ENCODE measurements at places on chromosomes 2 and 18. TPM values are rescaled to one million over a fixed set of nuclear protein-coding genes. Genes with fewer than 3 reads are reported as not detected.

SIX2 gene
- total RNA-seq = 0.14 TPM

HAUS1 gene
- 48.4 TPM for total RNA-seq

PKDCC gene
- total RNA-seq = 2.2 TPM

MCEE gene
- total RNA-seq = 8.6 TPM

CCDC85A gene
- 16.2 TPM for total RNA-seq

SERPINB3 gene
- total RNA-seq = not detected

SLC40A1 gene
- total RNA-seq = 15.6 TPM

DNA sequence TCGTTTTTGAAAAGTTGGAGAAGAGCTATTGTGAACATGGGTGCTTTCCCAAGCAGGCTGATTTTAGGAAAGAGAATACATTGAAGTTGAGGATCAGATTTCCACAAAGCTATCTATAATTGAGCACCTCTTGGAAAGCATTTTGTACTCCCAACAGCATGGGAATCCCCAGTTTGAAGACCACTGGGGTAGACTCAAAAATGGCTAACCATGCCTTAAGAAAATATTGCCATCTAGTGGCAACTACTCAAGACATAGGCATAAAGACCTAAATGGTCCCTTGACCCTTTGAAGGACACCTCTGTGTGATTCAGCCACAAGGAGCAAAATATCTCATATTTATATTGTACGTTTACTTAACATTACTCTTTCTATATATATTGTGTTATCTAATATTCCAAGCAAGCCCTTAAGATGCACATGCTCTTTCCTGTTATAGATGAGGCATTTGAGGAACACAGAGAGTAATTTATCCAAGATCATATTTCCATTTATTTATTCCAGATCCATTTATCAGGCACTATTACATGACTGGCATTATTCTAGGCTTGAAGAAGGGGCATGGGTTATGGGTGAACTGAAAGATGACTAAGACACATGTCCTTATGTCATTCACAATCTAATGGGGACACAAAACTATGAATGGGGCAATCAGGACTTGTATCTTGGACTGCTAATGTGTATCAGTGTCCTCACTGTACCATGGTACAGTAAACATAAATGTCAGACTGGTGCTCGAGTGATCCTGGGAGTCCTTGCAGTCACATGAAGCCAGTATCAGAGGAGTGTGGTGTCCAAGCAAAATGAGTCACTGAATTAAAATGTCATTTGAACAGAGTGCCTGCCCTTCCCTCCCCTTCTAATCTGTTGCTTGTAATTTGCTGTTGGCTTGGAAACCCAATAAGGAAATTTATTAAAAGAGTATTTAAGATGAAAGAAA, 121.0 kb upstream of the XPO1 start:
- DNase-seq = no peak

DNA sequence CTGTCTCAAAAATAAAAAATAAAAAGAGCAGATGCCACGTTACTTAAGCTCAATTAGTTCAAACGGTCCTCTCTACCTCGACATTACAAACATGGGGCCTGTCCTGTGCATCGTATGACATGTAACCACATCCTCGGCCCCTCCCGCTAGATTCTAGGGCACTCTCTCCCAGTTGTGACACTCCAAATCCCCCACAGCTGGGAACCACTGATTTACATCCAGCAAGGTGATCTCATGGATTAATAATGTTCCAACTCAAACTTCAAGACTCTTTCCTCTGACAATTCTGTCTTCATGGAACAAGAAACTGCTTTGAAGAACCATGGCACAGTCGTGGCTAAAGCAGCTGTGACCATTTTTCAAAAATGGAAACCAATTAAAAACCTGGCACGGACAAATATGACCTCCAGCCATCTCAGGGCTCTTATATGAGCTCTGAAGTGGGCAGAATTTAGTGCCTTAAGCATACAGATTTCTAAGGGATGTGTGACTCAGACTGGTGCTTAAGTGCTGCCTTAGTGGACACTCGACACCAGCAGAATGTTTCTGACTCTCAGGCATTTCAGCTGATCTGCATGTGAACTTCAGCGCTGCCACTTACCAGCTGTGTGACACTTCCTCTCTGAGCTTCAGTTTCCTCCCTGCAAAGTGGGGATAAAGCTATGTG, 31.7 kb upstream of the ASAP2 start:
- DNase-seq = peak; percentile 20

- no peak for DNase-seq
Observed at GRCh38 chr2:25831746-25832449, 46.4 kb downstream of the ASXL2 start.

GRCh38 chr2:30670453-30670852, 136.8 kb downstream of the CAPN13 start:
- DNase-seq = no peak

- no peak for DNase-seq
Observed at GRCh38 chr18:58391231-58391825, 237.6 kb downstream of the ALPK2 start.

- DNase-seq = peak; percentile 17
Observed at GRCh38 chr2:229780856-229781773, 66.8 kb upstream of the DNER start.

DNA sequence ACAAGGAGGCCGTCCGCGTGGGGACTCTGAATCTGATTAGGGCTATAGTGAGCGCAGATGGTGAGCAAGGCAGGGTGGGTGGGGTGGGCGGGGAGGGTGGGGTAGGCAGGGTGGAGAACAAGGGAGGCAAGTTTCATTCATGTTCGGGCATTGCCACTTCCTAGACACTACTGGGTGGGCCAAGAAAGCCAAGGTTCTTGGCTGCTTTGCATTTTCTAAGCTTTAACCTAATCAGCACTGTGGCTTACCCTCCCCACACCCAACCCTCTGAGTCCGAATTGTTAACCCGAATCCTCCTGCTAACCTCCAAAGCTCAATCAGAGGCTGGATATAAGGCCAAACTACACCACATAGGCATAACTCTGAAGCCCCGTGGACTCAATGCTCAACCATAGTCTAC, 18.1 kb downstream of the MROH2A start:
- no peak for DNase-seq

DNA sequence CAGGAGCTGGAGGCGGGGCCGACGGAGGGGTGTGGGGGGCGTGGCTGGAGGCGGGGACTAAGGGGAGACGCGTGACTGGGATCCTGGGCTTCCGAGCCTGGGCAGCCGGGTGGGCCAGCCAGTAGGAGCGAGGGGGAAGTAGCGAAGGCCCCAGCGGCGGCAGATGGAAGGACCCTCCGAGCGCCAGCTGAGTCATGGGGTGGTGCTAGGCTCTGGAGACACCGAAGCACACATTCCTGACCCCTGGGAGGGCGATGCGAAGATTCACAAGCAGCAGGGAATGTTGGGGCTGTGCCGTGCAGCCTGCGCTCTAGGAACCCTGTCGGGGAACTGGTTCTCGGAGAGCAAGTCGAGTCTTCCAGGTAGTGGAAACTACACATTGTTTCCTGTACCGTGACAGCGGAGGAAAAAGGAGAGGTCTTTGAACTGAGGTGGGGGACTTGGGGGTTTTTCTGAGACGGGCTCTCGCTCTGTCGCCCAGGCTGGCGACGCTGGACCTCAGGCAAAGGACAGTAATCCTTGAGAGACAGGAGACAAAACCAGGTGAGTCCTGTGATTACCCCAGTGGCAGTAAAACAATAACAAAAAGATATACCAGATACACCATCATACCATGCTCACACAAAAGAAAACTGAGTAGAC, 650 bp upstream of the AFG3L2 start:
- DNase-seq = no peak

DNA sequence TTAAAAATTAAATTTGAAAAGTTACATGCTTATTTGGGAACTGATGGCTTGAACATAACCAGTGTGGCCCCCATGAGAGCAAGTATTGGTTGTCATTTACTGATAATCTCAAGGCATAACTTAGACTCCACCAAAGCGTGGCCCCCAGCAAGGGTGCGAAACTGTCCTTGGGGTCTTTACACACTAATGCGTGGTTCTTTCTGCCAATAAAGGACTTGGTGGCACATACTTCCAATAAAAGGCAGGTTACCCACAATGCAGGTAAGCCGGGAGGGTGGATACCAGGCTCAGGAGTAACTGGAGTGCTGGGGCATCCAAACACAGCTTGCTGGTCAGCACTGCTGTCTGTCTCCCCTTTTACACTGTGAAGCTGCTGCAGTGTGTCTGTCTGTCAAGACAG, 278.2 kb upstream of the NCKAP5 start:
- no peak for DNase-seq

DNA sequence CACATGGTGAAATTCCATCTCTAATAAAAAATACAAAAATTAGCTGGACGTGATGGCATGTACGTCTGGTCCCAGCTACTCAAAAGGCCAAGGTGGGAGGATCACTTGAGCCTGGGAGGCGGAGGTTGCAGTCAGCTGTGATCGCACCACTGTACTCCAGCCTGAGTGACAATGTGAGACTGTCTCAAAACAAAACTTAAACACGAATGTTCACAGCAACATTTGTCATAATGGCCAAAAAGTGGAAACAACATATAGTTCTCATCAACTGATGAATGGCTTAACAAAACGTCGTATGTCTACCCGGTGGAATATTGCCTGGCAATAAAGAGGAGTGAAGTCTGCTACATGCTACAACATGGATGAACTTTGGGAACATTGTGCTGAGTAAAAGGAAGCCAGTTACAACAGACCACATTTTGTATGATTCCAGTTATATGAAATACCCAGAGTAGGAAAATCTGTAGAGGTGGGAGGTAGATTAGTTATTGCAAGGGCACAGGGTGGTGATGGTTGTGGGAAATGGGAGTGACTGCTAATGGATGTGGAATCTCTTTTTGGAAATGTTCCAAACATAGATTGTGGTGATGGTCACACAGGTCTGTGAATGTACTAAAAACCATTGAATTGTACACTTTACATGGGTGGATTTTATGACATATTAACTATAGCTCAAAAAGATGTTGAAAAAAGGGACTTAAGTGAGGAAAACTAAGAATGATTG, 478.2 kb downstream of the PTPRM start:
- no peak for DNase-seq

- DNase-seq = no peak
Observed at GRCh38 chr2:201558232-201558631, 85.1 kb downstream of the TMEM237 start.

- no peak for DNase-seq
Observed at GRCh38 chr18:73888565-73888964, 259.1 kb downstream of the FBXO15 start.

DNA sequence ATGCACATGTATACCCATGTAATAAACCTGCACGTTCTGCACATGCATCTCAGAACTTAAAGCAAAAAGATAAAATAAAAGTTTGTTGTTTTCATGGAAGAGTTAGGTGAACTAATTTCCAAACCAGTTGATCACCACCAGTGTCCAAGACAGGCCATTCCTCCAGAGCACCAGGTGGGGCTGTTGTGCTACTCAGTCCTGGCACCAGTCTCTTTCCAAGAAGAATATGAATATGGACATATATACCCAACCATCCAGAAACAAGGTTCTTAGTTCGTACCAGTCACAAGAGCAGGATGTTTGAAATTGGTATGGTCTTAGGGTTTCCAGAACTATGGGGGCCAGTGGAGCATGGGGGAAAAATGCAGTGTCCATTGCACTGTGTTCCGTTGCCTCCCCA, 17.2 kb upstream of the TNP1 start:
- DNase-seq = no peak

DNA sequence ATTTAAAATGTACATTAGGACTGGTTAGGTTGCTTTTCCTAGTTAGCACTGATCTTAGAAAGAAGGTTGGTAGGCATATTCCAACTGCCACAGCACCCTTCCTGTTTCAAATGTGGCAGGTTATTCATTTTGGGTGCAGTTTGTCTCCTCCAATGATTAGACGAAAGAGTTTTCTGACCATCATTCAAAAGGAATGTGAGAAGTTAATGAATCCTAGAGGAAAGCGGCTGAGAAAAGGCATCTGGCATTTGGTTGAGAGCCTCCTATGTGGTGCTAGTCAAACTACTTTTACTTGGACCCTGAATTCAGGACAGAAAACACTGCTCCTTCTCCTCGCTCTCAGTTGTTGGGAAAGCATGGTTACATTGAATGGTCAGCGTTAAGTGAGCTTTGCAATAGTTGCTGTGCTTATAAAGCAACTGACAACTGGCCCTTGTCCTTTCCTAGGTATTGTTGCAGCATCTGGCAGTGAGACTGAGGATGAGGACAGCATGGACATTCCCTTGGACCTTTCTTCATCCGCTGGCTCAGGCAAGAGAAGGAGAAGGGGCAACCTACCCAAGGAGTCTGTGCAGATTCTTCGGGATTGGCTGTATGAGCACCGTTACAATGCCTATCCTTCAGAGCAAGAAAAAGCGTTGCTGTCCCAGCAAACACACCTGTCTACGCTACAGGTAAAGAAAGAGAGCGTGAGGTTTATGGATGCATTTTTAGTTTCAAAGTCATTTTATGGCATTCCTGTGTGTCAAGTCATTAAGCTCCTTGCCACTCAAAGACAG, 6.1 kb downstream of the TGIF1 start:
- DNase-seq = no peak

GRCh38 chr2:3677436-3677835, 19.4 kb downstream of the ALLC start:
- DNase-seq = no peak

DNA sequence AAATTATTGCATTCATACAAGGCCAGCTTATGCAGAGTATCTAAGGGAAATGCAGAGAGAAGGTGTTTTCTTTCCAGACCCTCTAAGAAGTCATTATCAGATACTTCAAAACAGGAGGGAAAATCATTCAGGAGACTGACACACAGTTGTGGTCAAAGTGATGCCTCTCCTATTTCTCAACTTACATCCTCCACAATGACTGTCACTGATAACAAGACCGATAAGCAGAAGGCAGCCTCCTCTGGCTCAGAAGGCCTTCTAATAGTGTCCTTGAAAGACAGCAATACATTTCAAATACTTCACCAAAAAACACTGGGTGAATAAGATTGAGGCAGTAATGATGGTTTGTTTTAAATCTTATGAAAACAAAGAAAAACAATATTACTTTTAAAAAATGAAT, 199.7 kb downstream of the PIEZO2 start:
- no peak for DNase-seq

GRCh38 chr2:64268330-64269048, 124.3 kb upstream of the PELI1 start:
- DNase-seq = peak; percentile 77

DNA sequence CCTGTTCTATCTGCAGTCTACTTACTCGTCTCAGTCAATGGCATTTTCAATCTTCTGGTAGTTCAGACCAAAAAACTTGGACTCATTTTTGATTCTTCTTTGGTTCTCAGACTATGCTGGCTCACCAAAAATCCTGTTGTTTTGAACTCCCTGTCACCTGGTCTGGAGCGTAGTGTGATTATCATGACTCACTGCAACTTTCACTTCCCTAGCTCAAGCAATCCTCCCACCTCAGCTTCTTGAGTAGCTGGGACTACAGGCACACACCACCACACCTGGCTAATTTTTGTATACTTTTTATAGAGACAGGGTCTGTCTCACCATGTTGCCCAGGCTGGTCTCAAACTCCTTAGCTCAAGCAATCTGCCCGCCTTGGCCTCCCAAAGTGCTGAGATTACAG, 163.3 kb upstream of the CDH7 start:
- no peak for DNase-seq

All from pulmonary artery endothelial cell (primary cell).